ENCODE measurements at places on chromosomes 5 and 9.

DNA sequence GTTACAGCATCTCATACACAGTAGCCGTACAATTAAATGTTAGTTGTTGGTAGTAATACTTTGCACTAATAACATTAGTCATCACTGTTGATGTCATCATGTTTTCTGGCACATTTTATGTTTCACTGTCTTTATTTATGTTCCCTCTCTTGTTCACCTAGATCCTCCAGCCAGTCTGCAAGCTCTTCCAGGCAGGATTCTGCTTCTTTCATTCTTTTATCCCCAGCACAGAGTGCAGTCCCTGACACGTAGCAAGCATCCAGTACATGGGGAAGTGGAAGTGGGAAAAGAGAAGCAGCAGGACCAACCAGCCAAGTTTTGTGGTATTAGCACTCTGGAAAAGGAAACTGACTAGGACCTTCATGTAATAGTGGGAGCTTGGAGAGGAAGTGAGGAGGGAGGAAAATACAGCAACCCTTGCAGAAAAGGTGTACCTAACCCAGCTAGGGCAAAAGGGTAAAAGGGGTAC, 89.7 kb upstream of the SLC44A1 start:
- peak; percentile 27 for DNase-seq

DNA sequence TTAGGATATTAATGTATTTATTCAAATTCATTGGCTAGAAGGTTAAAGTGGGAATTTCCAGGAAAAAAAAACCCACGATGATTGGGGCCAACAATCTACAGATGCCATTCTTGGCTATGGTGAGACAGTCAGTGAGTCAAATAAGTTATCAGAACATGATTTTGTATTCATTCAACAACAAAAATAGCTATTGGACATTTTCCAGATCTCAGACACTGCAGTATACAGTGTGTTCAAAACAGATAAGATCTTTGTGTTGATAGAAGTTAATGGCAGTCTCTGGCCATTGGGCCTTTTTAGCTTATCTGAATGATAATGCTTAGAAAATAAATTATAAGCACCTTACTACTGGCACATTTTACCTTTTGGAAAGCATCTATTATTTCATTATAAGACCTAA, 547.7 kb downstream of the MAT2B start:
- DNase-seq, result no peak

- DNase-seq, result no peak
Measured at GRCh38 chr5:177539411-177539810, 15.0 kb downstream of the FAM193B start.

GRCh38 chr5:181109489-181110013, 21.4 kb downstream of the OR2V1 start:
- no peak for DNase-seq

- no peak for DNase-seq
Measured at GRCh38 chr9:137253717-137254623, 1.2 kb upstream of the NELFB start.

DNA sequence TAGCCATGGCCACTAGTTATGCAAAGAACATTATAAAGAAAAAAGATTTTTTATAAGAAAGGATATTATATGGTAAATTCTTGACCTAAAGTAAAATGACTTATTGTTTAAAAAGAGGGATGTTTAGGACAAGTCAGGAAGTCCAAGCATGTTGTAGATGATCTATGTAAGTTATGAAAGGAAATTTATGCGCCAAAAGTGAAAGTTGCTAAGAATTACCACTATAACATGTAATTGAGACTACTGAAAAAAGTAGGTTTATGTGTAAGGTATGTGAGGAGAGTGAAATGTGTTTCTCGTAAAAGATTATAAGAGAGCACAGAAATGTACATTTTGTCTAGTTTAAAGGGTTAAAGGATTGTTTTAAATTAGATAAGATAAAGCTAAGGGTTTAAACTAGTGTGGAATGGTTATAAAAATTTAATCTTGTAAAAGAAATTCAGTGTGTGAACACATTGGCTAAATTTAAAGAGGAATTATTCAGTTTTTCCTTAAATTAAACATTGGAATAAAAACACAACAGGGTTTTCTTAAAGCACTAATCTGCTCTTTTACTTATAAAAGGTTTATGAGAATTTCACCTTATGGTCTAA, 1100.4 kb upstream of the EDIL3 start:
- no peak for DNase-seq

- no peak for DNase-seq
Measured at GRCh38 chr9:27365707-27366376, 68.9 kb upstream of the EQTN start.

- DNase-seq, result no peak
Measured at GRCh38 chr5:10735569-10736276, 25.3 kb downstream of the DAP start.

GRCh38 chr5:174523311-174524071, 200.9 kb upstream of the MSX2 start:
- no peak for DNase-seq

GRCh38 chr9:72119853-72120252, 29.4 kb upstream of the GDA start:
- no peak for DNase-seq

DNA sequence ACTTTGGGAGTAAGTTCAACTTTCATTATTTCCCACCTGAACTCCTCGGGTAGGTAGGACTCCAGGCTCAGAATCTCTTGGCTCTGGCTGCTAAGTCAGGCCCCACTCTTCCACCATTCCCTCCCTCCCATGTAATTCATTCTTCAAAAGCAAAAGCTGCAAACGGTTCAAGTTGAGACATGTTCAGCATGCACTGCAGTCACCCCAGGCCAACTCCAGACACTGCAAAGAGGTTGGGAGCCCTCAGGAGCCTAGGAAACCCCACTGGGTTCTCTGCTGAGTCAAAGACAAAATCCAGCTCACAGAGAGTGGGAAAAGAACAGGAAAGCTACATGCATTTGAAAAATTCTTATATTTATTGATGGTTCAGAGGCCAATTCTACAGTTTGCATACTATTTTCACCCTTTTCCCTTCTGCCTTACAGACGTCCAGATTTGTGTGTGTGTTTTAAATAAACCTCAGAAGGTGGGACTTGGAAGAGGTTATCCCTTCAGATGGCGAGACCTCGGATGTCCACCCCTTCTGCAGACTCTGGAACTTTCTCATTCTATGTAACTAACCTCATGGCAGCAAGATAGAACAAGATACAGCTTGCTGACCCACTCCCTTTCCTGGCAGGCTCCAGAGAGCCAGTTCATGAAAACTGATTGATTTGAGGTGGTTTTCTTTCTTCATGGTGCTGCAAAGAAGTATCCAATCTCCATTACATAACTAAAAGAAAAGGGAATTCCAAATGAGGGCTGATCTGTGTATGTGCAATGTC, 65.7 kb upstream of the EQTN start:
- no peak for DNase-seq

DNA sequence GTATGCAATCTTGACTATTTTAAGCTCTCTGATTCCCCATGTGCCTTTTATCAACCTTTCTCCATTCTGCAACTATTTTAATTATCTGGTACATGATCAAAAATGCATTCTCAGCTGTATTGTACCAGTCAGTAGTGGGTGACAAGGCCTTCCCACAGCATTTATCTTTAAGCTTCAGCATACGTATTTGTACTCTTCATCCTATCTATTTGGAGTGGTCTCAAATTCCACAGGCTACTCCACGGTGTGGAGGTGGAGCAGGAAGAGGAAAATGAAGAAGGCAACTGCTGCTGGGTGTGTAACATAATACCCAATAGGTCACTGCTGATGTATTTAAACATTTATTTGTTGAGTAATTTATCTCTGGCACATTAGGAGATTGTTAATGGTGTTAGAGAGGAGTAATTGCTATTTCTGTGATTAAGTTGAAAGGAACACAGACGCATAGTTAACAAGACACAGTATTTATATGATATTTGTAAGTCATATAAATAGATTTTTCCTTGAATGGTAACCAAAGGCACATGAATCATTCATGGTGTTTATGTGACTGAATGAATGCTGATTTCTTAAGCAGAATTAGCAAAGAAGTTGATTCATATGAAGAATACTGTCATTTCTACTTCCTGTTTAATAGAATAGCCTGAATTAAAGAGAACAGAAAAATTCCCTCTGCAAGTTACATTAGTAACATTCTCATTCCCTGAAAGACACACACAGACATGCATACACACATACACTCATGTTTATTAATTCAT, 153.8 kb upstream of the NR3C1 start:
- DNase-seq, result no peak

DNA sequence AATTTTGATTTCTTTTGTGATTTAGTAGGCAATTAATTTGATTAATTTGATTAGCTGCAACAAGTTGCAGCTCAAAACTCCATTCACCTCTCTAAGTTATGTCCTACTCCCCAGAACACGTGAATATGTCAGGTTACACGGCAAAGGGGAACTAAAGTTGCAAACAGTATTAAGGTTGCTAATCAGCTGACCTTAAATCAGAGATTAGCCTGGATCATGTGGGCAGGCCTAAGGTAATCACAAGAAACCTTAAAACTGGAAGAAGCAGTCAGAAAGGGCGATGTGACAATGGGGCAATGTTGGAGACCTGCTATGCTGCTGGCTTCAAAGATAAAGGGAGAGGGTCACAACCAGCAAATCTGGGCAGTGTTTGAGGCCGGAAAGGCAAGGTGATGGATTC, 47.3 kb upstream of the ANXA1 start:
- DNase-seq, result no peak

DNA sequence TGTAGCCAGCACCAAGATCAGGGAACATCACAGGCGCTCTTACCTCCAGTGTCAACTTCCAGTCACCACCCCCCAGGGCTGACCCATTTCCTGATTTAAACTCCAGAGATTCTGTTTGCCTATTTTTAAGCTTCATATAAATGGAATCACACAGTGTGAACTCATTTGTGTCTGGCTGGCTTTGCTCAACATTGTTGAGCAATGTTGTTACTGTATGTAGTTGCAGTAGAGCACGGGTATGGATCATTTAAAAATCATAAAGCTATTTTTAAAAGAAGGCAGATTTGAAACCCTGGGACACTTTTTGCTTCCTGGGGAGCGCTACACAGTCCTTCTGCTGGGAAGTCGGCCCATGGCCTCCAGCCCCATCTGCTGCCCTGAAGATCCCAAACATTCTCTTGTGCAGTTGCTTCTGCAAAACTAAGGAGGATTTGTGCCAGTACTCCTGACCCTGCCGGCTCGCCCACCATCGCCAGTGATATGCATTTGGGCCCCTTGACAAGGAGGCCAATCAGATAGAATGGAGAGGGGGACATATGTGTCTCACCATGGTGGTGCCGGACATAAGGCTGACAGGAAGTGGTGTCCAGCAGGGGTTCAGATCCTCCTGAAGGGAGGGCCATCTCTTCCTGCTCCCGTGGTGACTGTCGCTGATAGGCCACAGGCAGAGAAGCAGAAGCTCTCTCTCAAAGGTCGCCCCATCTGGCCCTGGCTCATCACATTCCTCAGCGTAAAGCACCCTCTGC, 13.3 kb downstream of the DCANP1 start:
- no peak for DNase-seq

- DNase-seq, result no peak
Measured at GRCh38 chr9:31323726-31324444, 1060.6 kb upstream of the ACO1 start.

GRCh38 chr5:118796081-118796480, 192.3 kb downstream of the DTWD2 start:
- DNase-seq, result no peak

DNA sequence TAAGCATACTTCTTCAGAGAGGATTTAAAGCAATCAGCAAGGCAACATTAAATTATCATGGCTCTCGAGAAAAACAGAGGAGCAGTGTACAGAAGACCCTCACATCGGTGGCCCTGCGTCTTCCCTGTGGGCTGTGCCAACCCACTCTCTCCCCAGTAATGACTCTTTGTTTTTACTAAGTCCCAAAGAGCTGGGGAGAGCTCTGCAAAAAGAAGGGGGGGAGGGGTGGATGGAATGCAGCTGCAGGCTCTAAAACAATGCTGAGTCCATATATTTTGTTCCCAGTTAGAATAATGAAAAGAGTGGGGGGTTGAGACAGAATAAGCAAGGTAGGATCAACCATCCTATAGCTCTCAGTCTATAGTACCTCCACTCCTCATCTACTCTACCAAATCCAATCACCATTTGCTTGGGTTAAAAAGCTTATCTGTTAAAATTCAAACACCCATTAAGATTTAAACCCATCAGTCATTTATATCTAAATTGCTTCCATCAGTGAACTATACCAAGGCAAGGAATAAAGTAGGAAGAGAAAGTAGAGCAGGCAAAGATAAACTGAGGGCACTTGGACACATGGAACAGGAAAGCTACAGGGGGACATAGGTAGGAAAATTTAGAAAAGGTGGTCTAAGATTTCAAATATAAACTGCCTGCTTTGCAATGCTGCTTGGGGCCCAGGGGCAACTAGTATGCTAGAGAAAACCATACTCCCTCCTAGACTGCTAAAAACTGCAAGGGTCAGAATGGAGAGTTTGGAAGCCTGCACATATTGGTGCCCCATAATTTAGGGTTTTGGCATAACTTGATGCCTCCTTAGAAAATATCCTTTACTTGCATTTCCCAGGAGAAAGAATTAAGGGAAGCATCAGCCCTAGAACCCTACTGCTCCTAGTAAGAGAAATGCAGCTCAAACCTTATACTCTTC, 20.6 kb downstream of the ELL2 start:
- peak; percentile 92 for DNase-seq

DNA sequence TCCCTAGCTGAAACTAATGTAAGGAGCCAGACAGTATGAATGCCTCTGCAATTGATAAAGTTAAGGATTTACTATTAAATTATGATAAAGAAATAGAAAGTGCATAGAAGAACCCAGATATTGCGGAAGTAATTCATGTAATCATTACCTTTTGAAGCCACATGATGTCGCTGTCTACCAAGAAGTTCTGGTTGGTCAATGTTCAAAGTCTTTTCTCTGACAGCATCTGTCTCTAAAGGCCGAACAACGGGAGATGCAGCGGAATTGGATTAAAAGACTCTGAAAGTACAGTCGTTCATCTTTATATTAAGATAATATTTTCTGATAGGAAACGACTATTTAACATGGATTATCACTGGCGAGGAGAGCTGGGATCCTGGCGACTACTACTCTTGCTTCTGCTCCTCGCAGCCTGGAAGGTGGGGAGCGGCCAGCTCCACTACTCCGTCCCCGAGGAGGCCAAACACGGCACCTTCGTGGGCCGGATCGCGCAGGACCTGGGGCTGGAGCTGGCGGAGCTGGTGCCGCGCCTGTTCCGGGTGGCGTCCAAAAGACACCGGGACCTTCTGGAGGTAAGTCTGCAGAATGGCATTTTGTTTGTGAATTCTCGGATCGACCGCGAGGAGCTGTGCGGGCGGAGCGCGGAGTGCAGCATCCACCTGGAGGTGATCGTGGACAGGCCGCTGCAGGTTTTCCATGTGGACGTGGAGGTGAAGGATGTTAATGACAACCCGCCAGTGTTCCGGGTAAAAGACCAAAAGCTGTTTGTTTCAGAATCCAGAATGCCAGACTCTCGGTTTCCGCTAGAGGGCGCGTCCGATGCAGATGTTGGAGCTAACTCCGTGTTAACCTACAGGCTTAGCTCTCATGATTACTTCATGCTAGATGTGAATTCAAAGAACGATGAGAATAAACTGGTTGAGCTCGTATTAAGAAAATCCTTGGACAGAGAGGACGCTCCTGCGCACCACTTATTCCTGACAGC, at the start of gene PCDHA8:
PCDHA8 (plus strand) TSS at position 210 of the 985 bp plus-strand sequence; CDS start at position 345, 135 bp downstream.
- DNase-seq, result peak; percentile 71

DNA sequence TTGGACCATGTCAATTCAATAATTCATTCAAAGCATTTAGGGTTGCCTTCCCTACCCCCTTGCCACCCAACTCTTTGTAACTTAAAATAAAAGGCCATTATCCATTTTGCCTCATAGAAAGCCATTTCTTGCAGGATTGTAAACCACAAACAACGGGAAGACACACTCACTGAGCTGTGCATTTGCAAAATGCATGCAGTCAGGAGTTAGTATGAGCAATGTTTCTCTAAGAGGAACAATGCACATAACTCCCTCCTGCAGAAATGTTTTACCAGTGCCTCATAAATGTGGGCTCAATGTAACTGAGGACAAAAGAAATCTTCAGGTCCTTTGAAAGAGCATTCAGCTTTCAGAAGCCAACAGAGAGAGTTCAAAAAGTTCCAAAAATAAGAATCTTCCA, 98.5 kb upstream of the ABCA1 start:
- DNase-seq, result no peak
